Gastroesophageal sphincter (tissue), 4 donors: ENCODE measurements at places on chromosomes 4 and X. TPM values are rescaled to one million over a fixed set of nuclear protein-coding genes. Genes with fewer than 3 reads are reported as not detected.

DNA sequence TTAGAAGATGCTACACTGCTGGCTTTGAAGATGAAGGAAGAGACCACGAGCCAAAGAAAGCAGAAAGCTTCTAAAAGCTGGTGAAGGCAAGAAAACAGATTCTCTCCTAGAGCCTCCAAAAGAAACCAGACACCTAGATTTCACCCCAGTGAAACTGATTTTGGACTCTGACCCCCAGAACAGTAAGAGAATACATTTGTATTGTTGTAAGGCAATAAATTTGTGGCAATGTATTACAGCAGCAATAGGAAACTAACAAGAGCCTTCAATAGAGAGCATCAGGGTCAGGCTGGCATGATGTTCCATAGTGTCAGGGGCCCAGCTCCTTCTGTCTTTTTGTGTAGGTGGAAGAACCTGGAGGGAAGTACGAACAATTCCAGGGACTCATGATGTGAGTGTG lies 6.0 kb upstream of the TEC start:
- ATAC-seq, result no peak

DNA sequence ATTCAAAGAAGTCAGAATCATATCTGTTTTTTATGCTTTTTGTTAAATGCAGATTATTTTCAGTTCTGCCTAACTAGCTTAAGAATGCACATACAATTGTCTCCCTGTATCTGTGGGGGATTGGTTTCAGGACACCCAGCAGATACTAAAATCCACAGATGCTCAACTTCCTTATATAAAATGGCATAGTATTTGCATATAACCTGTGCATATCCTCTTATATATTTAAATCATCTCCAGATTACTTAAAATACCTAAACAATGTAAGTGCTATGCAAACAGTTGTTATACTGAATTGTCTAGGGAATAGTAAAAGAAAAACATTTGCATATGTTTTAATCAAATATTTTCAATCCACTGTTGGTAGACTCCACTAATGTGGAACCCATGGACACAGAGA lies 279.4 kb downstream of the TMA16 start:
- ATAC-seq, result no peak

GRCh38 chr4:168538632-168539031 lies 41.8 kb downstream of the PALLD start:
- ATAC-seq, result no peak

DNA sequence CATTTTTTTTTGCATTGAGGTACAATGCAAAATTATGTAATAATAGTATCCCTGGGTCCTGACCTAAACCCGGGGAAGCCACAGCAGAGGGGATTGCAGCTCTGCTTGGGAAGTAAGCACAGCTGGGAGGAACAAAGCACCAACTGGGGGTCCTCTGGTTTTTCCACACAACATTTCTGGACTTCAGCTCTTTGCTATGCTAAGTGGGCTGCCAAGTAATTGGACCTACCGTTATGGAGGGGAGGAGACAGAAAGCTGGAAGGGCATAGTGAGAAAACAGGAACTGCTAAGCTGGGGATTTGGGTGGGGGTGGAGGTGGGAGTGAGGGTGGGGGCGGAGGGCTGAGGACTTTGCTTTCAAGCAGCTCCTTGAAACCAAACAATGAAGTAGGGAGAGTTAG lies 183.3 kb downstream of the ZIC3 start:
- no peak for ATAC-seq

DNA sequence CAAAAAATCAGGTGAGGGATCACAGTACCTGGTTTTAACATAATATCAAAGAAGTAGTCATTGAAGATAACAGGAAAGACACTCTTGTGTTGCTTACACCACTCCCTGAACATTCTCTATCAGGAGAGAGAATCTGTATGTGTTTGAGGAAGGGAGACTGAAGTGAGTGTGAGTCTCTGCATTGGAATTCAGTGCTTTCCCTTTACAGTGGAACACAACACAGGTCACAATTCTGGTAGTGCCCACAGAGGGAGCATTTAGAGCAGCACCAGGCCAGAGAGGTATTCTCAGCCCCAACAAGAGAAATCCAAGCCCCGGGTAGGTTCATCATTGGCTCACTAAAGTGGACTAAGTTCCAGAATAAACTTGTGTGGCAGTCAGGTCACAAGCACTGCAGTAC lies 64.7 kb upstream of the UBQLN2 start:
- ATAC-seq, result no peak

GRCh38 chr4:40309250-40309774 lies 25.8 kb upstream of the CHRNA9 start:
- peak; percentile 82 for ATAC-seq

Gene DCTD
- total RNA-seq, result 69.2 TPM

- ATAC-seq, result no peak
Measured at GRCh38 chrX:4239650-4240540, 526.4 kb upstream of the PRKX start.

DNA sequence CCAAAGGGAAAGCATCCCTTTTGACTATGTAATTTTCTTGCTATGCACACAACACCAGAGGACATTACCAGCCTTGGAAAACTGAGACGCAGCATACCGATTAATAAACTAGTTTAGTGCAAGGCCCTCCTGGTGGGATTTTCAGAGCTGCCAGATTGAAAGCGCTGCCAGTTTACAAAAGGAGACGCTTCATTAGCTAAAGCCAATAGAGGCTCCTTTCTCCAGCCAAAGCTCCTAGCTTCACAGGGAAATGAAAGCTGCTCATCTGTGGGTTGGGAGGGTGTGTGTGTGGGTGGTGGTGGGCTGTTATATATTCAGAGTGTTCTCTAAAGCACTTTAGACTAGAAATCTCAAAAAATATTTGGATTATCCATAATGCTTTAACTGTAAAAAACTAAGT lies 32.4 kb downstream of the SPANXN4 start:
- no peak for ATAC-seq

- ATAC-seq, result no peak
Measured at GRCh38 chr4:154082760-154083535, 294.1 kb upstream of the SFRP2 start.

- ATAC-seq, result no peak
Measured at GRCh38 chrX:77446908-77447652, at the start of gene FGF16. FGF16 (plus strand) TSS chrX:77447389; CDS start chrX:77447675, 286 bp downstream.

Gene F9
- total RNA-seq, result not detected

DNA sequence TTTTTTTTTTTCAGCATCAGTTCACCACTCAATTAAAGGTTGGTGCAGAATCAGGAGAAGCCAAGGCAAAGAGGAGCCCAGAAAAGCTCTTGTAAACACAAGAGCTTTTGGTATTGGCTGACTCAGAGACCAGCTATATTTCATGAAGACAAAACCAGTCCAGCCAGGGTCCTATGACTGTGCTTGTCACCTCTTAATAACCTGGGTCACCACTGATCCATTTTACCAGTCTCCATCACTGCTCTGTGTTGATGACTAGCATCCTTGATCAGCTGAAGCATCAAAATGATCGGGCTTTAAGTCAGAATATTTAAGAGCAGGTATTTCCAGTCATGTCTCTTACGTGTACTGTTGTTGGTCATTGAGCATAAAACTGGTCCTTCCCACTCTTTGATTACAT lies 237.9 kb downstream of the PACRGL start:
- no peak for ATAC-seq

Gene VSIG4
- 253 TPM for total RNA-seq

GRCh38 chr4:126820631-126821030 lies 812.1 kb upstream of the INTU start:
- ATAC-seq, result no peak

DNA sequence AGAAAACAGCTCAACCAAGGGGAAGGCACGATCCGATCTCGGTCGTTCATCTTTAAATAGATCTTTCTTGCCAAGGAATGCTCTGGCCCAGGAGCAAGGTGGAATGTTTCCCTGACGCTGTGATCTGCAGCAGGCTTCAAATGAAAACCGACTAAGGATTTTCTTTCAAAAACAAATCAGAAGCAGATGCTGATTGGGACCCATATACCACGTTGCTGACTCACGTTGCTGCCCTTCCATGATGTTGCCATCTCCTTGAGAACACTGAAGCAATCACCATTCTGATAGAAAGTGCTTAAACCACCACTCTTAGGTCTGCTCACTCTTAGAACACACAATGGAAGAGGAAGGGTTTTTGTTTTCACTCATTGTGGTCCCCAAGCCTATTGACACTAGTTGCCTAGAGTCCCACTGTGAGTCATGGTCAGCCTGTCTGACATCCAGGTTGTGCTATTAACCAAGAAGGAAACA lies 26.1 kb downstream of the LAMTOR3 start:
- ATAC-seq, result peak; percentile 60

Gene KLHL5
- total RNA-seq, result 143 TPM

- peak; percentile 30 for ATAC-seq
Measured at GRCh38 chrX:24025741-24026403, 1.1 kb downstream of the KLHL15 start.

DNA sequence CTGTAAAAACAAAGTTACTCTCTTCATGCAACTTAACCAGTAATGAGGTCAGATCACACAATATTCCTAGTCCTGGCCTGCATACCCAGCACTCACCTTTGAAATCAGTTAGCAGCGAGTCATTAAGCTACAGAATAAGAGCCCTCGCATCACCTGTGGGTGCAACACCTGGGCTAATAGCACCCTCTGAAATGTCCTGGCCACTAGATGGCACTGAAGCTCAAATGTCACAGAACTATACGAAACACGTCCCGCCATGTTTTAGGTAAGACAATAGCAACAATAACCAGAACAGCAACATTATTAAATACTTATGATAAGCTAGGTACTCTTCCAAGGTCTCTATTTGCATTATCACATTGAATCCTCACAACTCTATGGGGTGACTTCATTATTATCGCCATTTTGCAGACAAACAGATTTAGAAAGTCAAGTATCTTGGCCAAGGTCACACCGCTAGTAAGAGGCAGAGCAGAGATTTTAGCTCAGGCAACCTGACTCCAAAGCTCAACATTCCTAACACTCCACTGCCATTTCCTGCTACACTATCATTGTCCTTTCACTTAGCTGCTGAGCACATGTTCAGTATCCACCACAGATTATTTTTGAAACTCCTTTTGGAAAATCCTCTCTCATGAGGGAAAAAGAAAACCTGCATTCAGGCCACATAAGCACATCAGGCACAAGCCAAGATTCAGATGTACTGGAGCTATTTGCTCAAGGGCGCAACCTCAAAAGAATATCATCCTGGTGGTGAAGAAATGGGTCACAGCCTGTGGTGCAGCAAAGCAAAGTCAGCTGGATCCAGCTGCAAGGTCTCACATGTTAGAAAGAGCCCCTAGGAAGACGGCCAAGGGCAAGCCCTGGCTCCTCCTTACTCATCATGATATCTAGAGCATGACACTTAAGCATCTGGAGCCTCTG lies 59.5 kb upstream of the KDR start:
- ATAC-seq, result peak; percentile 70

GRCh38 chrX:46016296-46016695 lies 528.9 kb downstream of the ZNF674 start:
- no peak for ATAC-seq

Gene VEGFD
- total RNA-seq, result 5.7 TPM

GRCh38 chrX:101617211-101618191 lies at the start of gene ARMCX6:
ARMCX6 (minus strand) TSS chrX:101618000; CDS start chrX:101616620, 1,380 bp downstream.
- peak; percentile 88 for ATAC-seq

Gene LGI2
- total RNA-seq, result 13.1 TPM

DNA sequence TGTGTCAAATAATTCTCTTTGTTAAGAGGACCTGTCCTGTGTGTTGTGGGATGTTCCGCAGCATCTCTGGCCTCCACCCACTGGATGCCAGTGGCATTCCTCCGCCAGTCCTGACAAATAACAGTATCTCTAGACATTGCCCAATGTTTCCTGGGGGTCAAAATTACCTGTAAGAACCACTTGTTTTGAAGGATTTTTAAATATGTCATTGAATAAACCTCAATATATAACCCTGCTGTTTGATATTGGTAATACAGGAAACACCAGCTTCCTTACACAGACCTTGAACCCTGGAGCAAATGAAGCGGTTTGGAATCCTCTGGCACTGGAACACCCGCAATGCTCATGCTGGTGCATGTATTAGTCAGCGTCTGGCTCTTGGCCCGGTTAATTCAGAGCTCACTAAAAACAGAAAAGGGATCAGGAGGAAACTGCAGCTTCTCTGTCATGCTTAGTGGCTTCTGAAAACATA lies 101.3 kb downstream of the TBL1X start:
- ATAC-seq, result peak; percentile 57

- ATAC-seq, result no peak
Measured at GRCh38 chrX:42289492-42290385, 366.4 kb upstream of the CASK start.

DNA sequence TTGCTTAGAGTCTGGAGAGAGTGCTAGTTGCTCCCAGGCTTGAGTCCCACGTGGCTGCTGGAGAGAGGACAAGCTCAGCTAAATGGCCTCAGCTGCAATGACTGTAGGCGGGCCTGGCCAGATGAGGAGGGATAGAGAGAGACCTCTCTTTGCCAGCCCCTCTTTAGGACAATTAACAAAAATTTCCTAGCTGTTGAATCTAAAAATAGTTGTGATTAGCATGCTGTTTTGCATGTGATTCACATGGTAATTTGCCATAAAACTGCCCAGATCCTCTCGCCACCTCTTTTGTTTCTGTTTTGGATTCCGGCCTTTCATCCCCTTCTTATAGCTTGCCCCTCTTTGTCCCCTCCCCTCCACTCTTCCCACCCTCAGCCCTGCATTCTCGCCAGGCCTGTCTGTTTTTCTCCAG lies 28.9 kb upstream of the PRPS1 start:
- ATAC-seq, result no peak

DNA sequence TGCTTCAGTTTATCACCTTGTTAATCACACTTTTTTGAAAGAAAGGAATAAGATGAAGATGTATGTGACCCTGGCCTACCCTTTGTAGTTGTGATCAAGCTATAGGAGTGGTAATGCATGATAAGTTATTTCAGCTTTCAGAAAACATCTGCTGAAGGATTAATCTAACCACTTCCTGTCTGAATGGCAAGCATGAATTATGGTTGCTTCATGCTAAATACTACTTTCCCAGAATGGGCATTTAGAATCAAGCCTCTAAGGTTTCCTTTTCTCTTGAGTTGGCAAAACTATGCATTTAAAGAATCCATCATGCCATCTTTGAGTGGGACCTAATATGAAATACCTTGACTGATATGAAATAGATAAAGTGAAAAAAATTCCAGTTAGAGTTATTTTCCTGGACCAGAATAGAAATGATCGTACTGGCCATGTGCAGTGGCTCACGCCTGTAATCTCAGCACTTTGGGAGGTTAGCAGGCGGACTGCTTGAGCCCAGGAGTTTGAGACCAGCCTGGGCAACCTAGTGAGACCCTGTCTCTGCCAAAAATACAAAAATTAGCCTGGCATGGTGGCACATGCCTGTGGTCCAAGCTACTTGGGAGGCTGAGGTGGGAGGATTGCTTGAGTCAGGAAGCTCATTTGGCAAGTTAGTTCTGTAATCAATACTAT lies 59.1 kb downstream of the ANXA3 start:
- ATAC-seq, result no peak

GRCh38 chrX:9466124-9466495 lies 1.3 kb downstream of the TBL1X start:
- no peak for ATAC-seq

GRCh38 chrX:16785247-16786138 lies 773 bp upstream of the TXLNG start:
- ATAC-seq, result no peak

- no peak for ATAC-seq
Measured at GRCh38 chr4:3252831-3253641, 4.1 kb downstream of the MSANTD1 start.

GRCh38 chr4:121936101-121936500 lies 15.8 kb downstream of the TRPC3 start:
- no peak for ATAC-seq
